ENCODE measurements at places on chromosomes 5 and 9.

DNA sequence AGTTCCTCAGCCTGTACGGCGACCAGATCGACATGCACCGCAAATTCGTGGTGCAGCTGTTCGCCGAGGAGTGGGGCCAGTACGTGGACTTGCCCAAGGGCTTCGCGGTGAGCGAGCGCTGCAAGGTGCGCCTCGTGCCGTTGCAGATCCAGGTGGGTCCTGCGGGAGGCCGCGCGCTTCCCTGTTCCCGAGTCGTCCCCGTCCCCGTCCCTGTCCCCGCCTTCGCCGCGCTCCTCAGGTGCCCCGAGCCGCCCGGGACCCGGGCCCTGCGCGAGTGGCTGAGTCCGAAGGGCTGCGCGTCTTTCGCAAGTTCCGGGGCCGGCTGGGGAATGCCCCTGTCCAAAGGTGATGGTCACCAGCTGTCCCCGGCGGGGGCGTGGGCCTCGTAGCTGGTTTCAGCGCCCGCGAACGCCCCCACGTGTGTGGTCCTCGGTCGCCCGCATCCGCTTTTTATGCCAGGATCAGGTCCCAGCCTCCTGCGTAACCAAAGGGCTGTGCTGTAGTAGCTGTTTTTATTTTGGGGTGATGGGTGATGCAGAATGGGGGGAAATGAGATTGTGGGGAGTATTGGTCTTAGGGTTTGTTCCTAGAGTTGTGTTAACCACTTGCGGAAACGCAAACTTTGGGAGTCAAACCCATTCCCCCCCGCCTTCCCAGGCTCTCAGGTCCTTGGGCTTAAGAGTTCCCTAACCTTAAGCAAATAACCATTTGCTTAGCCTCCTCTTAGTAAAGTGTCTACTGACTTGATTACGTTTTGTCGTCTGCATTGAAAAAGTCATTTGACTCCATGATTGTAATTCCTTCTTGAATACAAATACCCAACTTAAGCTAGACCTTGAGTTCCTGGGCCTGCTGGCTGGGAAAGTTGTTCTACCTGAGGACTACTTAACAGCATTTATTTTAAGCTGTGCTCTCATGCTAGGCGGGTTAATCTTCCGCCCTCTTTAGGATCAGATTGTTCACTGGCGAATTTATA lies 663 bp downstream of the ISOC1 start:
- no peak for DNase-seq

DNA sequence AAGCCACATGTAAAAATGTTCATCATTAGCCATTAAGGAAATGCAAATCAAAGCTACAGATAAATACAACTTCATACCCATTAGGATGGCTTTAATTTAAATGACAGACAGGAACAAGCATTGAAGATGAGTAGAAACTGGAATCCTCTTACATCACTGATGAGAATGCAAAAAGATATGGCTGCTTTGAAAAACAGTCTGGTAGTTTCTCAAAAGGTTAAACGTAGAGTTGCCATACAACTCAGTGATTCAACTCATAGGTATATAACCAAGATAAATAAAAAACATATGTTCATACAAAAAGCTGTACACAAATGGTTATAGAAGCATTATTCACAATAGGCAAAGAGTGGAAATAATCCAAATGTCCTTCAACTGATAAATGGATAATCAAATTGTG lies 228.8 kb upstream of the ZNF462 start:
- DNase-seq: no peak

GRCh38 chr5:81778642-81779041 lies 27.7 kb upstream of the SSBP2 start:
- no peak for DNase-seq

- no peak for DNase-seq
These were observed 71.2 kb downstream of the ZCCHC7 start for GRCh38 chr9:37191403-37192089.

GRCh38 chr5:2007496-2007877 lies 124.8 kb upstream of the IRX4 start:
- DNase-seq: no peak

DNA sequence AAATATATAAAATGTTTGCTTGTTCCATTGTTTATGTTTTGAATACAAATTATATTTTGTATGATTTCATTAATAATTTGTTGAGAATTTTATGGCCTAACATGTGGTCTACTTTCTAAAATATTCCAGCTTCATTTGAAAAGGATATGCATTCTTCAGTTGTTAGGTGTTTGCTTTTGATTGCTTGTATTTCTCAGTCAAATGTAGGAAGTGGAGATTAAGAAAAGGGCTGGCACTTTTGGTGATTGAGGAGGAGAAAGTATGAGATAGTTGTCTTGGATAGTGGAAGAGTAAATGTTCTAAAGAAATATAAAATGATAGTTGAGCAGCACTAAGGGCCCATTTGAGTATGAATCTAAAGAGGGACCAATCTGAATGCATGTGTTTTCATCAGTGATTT lies 23.1 kb downstream of the JAK2 start:
- DNase-seq: no peak

GRCh38 chr5:56659971-56660370 lies 155.4 kb upstream of the MAP3K1 start:
- no peak for DNase-seq

GRCh38 chr5:31701642-31702299 lies 62.8 kb downstream of the PDZD2 start:
- no peak for DNase-seq

DNA sequence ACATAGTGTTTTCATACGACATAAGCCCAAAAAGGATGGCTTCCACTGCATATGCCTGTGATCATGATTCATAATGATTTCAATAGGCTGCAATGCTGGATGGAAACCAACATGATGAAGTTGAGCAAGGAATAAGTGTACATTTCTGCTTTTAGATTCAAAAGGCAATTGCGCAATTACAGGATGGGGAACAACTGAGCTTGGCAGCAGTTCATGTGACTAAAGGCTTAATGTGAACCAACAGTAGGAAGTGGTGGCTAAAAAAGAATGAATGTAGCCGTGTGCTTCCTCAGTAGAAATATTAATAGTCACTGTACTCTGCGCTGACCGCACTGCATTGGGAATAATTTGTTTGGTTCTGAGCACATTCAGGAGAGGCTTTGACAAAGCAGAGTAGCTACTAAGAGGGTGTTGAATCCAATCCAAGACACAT lies 51.2 kb downstream of the SLC1A3 start:
- peak; percentile 55 for DNase-seq

DNA sequence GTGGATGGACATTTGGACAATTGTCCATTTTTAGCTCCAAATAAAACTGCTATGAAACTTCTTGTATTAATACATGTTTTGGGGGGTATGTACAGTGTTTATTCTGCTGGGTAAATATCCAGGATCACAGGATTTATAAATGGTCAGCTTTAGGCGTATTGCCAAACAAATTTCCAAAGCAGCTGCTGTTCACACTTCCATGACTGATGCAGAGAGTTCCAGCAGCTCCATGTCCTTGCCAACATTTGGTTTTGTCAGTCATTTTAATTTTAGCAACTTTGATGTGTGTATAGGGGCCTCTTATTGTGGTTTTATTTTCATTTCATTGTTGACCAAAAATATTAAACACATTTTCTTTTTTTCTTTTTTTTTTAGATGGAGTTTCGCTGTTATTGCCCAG lies 9.8 kb upstream of the SUSD1 start:
- DNase-seq: no peak

DNA sequence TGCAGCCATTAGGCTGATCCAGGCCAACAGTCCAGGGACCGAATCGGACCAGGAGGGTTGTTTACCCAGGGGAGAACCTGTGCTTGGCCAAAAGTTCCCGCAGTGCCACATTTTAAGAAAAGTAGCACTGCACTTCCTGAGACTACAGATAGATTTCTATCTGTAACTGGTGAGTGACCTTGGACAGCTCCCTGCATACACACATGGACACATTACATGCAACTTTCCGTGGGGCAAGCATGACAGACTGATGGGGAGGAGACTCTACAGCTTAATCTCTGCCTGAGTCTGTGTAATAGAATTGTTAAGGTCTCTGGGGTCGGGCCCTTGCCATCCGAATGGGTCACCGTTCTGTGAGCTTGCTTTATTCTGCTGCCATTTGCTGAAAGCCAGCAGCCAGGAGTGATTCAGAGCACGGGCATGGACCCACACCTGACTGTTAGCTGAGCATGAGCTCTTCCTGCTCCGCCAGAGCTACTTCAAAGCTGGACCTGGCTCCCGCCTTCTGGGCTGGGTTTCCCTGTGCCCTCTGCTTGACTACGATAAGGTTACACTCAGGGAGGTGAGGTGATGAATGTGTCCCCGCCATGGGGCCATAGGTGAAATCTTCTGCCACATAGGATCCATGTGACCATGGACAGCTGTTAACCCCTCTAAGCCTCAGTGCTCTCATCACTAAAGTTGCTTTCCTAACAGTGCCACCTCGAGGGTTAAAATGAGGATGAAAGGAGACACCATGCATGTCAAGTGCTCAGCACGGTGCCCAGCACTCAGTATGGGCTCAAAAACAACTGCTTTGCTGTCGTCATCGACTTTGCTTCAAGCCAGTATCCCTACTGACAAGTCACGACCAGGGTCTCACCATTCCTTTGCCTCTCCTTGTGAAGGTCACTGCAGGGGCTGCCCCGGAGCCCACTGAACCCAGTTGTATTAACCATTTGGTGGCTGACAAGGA lies 200.0 kb downstream of the MELK start:
- peak; percentile 50 for DNase-seq

DNA sequence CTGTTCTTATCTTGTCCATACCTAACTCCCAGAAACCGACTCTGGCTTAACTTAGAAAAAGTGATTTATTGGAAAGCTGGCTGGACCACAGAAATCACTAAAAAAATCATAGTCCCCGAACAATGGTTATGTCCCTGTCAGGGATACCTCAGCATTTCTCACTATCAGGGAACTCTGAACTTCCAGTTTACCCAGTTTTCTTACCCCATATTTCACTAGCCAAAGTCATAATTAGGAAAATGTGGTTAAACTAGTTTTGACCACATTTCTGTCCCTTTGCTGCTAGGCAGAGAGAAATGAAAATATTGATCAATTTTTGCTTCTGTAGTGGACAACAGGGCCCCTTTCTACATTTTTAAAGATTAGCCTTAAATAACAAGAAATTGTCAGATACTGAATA lies 38.2 kb downstream of the ST8SIA4 start:
- DNase-seq: no peak

- no peak for DNase-seq
These were observed 180.4 kb upstream of the DAB2 start for GRCh38 chr5:39605145-39605544.

- no peak for DNase-seq
These were observed 35.5 kb upstream of the B4GALT1 start for GRCh38 chr9:33202552-33203201.

All from NCI-H2107 (cell line).